Stimulated activated CD8-positive, alpha-beta memory T cell treated with anti-CD3 and anti-CD28 coated beads, Interleukin-15, amount 100 ng/mL, for 1 hour (primary cell): ENCODE measurements at places on chromosomes 7 and 10.
A peak's percentile ranks its signal among the peaks of the same experiment; 100 is the strongest.

DNA sequence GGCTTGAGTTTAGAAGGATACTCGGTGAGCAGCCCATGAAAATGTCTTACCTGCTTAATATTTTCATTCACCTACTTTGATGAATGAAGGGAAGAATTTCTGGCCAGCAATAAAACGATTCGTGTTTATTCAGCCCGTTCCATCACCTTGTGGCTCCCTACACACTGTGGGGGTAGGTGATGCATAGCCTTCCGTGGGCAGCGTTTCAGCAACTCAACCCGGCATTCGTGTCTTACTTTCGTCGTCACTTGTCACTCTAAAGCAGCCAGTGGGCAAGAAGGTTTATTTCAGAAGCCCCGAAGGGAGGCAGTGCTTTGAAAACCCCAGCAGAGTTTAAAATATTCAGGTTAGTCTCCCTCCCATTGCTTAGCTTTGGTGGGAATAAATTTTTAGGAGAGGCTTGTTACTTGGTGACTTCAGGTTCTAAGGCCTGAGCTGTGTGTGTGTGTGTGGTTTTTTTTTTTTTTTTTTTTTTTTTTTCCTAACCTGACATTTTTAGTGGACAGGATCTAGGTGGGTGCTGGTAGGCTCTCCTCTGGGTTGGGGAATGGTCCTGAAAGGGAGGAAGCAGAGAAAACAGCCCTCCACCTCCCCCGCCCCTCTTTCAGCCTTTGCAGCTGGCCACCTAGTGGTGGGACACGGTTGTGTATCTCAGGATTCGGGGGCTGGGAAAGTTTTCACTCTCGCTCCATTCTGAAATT lies 1.8 kb downstream of the GRK5 start:
- peak; percentile 39 for DNase-seq

DNA sequence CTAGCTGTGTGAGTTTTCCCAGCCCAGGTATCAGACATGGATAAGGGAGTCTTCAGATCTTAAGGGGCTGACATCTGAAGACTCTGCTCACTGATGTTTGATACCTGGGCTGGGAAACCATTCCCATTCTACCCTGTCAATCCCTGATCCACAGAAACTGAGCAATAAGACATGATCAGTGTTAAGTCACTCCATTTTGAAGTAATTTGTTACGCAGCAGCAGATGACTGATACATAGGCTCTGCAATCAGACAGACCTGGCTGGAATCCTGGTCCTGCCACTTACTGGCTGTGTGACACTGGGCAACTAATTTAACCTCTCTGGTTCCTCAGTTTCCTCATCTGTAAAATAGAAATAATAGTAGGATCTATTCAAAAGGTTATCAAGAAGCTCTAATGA lies 6.6 kb downstream of the DCLRE1C start:
- DNase-seq: no peak

GRCh38 chr10:71873582-71874211 lies 22.6 kb upstream of the PSAP start:
- no peak for DNase-seq

GRCh38 chr7:63112764-63113712 lies 885.6 kb upstream of the ZNF722 start:
- DNase-seq: no peak
